Activated T-helper 1 cell treated with Interleukin-2 at 50 U/mL for 16 hours (primary cell): ENCODE measurements at places on chromosomes 5 and 9.

DNA sequence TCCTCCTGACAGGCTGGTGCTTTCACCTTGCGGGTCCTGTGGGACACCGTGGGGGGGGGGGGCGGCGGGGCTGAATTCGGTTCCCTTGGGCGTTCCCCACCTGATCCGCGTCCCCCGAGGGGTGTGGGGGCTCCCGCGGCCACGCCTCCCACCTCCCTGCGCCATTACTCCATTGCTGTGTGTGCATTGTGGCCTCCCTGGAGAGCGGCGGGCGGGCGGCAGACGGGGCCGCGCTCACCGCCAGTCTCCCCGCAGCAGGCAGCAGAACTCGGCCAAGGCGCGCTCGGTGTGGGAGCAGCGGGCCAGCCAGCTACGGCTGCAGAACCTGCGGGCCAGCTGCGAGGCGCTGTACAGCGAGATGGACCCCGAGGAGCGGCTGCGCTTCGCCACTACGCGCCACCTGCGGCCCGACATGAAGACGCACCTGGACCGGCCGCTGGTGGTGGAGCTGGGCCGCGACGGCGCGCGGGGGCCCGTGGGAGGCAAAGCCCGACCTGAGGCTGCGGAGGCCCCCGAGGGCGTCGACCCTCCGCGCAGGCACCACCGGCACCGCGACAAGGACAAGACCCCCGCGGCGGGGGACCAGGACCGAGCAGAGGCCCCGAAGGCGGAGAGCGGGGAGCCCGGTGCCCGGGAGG is 145.3 kb downstream of the CACNA1B start:
- no peak for DNase-seq

- DNase-seq = no peak
These were observed 933.6 kb downstream of the CDH12 start for GRCh38 chr5:21919414-21920022.

- peak; percentile 56 for DNase-seq
These were observed 440 bp downstream of the ANXA2R start for GRCh38 chr5:43039471-43040286.

GRCh38 chr5:55485073-55485472 is 49.7 kb downstream of the PLPP1 start:
- no peak for DNase-seq

- DNase-seq = no peak
These were observed 260.3 kb downstream of the ENC1 start for GRCh38 chr5:74380193-74380592.
